ENCODE measurements at places on chromosomes 1 and 21. TPM values are rescaled to one million over a fixed set of nuclear protein-coding genes. Genes with fewer than 3 reads are reported as not detected.

Gene CFAP107
- polyA plus RNA-seq, result 1.5 TPM

Gene TRNP1
- 4.9 TPM for polyA plus RNA-seq

Gene SLC45A1
- 2.8 TPM for polyA plus RNA-seq

Gene TMCC2
- polyA plus RNA-seq, result 8.0 TPM

DNA sequence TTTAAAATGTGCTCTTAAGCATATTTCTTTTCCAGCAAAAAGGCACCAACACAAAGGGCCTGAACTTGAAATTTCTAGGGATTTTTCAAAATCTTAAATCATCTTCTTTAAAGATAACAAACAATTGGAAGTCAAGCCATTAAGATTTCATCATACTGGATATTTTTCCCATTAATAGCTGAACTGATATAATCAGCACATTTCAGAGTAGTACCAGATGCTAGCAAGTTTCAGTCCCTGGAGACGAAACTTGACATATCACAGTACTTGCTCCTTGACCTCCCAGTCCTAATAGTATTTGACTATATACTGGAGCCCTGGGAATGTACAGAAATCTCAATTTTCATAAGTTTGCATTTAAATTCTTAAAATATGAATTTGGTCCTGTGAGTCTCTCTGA is 10.2 kb upstream of the CDC7 start:
- no peak for DNase-seq

DNA sequence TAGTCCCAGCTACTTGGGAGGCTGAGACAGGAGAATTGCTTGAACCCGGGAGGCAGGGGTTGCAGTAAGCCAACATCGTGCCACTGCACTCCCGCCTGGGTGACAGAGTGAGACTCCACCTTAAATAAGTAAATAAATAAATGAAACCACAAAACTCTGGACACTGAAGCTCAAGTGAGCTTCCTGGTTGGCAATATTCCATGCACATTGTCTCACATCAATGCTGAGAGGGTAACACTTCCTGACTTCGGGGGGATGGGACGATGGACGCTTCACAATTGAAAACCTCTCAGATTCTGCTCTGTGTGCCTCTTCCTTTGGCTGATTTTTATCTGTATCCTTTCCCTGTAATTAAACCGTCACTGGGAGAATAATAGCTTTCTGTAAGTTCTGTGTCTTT is 70.0 kb upstream of the ZNF644 start:
- no peak for DNase-seq

- DNase-seq, result no peak
These were observed 3.2 kb downstream of the GJC2 start for GRCh38 chr1:228152918-228153258.

DNA sequence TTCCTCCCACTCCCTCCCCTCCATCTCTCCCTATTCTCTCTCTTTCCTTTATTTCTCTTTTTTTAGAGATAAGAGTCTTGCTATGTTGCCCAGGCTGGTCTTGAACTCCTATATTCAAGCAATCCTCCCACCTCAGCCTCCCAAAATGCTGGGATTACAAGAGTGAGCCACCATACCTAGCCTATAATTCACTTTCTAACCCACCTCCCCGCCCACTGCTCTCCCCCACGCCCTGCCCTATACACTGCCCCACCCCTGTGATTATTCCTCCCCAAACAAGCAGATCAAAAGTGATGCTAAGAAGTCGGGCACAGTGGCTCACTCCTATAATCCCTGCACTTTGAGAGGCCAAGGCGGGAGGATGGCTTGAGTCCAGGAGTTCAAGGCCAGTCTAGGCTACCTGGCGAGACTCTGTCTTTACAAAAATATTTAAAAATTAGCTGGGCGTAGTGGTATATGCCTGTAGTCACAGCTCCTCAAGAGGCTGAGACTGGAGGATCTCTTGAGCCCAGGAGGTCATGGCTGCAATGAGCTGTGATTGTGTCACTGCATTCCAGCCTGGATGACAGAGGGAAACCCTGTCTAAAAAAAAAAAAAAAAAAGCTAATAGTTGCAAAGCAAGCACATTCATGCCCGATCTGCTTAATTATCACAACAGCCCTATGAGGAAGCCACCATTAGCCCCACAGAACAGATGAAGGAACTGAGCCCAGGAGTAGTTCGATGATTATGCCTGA is 12.8 kb upstream of the E2F2 start:
- no peak for DNase-seq

GRCh38 chr1:232634096-232634495 is 4.2 kb upstream of the SIPA1L2 start:
- no peak for DNase-seq

DNA sequence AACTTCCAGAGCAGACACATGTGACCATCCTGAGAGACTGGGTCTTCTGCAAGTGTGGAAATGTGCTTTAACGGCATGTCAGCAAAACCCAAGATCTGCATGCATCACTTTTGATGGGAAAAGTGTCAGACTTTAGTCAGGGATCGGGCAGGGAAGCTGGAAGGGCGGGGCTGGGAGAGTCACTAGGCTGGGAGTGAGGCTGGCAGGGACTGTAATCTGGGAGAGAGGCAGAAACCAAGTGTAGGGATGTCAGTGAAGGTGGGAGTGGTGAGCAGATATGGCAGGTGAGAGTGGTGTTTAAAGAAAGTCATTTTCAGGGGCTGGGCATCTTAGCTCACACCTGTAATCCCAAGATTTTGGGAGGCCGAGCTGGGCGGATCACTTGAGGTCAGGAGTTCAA is 11.3 kb downstream of the CDA start:
- no peak for DNase-seq

All from right renal cortex interstitium (tissue), 3 donors.